ENCODE measurements at places on chromosomes 13 and 19. TPM values are rescaled to one million over a fixed set of nuclear protein-coding genes. Genes with fewer than 3 reads are reported as not detected.

Gene KASH5
- total RNA-seq: 0.32 TPM

Gene HTR2A
- not detected for total RNA-seq

Gene F7
- total RNA-seq: 83.6 TPM

Gene LGI4
- 2.0 TPM for total RNA-seq

Gene ZNF784
- 4.4 TPM for total RNA-seq

Gene EBI3
- 2.5 TPM for total RNA-seq

Gene SIGLEC12
- 0.42 TPM for total RNA-seq

Gene JSRP1
- 0.42 TPM for total RNA-seq

Gene CALR3
- total RNA-seq: not detected

Gene VSTM1
- not detected for total RNA-seq

Gene ZNF430
- 0.44 TPM for total RNA-seq

Gene PALM3
- 5.9 TPM for total RNA-seq

Gene SPACA4
- total RNA-seq: not detected

Gene GNG7
- 3.6 TPM for total RNA-seq

Gene MYPOP
- 5.2 TPM for total RNA-seq

Gene EID2
- total RNA-seq: 5.2 TPM

Gene NXNL1
- not detected for total RNA-seq

Gene CYP4F3
- 186 TPM for total RNA-seq

Gene BRSK1
- not detected for total RNA-seq

Gene WASF3
- 7.5 TPM for total RNA-seq

Gene NMRK2
- not detected for total RNA-seq

Gene CRX
- not detected for total RNA-seq

Gene SHC2
- total RNA-seq: 63.3 TPM

Gene MCOLN1
- total RNA-seq: 10.5 TPM

Gene SYT3
- not detected for total RNA-seq

Gene PSG7
- not detected for total RNA-seq

Gene SLC1A5
- total RNA-seq: 8.0 TPM

Gene MAP4K1
- total RNA-seq: 1.2 TPM

Gene C19orf73
- total RNA-seq: 0.73 TPM

Gene ALKBH7
- total RNA-seq: 78.4 TPM

Gene PIP5K1C
- total RNA-seq: 7.5 TPM

Gene ZNF682
- total RNA-seq: 2.7 TPM

Gene MIDN
- total RNA-seq: 28.8 TPM

Gene KCNK6
- 2.6 TPM for total RNA-seq

Gene OR7D2
- not detected for total RNA-seq

Data from right lobe of liver (tissue), 6 donors.